ENCODE measurements at places on chromosomes 3 and 15.

- DNase-seq: no peak
Observed at GRCh38 chr3:83770664-83771402, 1188.0 kb upstream of the CADM2 start.

GRCh38 chr15:43270676-43271306 is 4.1 kb upstream of the TGM5 start:
- no peak for DNase-seq

GRCh38 chr3:182309120-182309519 is 484.2 kb upstream of the ATP11B start:
- no peak for DNase-seq

- no peak for DNase-seq
Observed at GRCh38 chr3:196168808-196169391, 42.3 kb downstream of the ZDHHC19 start.

DNA sequence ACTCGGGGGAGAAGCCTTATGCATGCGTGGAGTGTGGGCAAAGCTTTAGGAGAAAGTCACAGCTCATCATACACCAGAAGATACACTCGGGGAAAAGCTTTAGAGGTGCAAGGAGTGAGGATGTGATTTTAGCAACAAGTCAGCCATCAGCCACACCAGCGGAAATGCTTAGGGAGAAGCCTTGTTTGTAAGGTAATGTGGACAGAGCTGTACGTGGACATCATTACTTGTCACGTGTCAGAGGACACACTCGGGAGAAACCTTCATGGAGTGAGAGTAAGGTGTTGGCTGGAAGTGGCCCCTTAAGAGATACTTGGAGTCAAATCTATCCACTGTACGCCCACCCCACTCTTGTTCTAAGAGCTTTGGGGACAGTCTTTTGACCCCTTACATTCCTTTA is 28.7 kb downstream of the ZNF589 start:
- no peak for DNase-seq

DNA sequence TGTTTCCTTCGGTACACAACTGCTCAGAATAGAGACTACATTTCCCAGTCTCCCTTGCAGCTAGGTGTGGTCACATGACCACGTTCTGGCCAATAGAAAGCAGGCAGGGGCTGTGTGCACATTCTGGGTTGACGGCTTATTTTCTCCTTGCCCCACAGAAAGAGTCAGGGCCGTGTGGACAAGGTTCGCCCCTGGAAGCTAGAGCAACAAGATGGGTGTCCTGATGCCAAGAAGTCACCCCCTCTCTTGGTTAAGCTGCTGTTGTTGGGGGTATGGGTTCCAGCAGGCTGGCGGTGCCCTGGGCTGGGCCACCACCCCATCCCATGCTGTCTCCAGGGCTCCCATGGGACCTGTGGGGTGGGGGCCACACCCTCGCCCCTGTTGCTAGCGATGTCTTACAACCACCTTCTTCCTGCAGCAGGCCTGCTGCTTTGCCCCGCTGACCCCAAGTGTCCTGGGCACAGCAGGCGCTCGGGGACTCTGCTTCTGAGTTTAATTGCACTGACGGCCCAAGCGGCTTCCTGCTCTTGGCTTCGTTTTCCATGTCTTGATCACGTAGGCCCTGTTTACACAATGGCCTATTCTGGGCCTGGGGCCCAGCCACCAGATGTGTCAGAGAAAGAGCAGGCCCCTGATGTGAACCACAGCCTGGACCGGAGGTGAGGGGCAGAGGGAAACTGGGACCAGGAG is 24.9 kb downstream of the ABTB1 start:
- peak; percentile 57 for DNase-seq

GRCh38 chr3:172249039-172249438 is 199.2 kb downstream of the GHSR start:
- no peak for DNase-seq

GRCh38 chr3:74532446-74532845 is 82.0 kb downstream of the CNTN3 start:
- no peak for DNase-seq

GRCh38 chr15:65091946-65092770 is 15.6 kb downstream of the KBTBD13 start:
- no peak for DNase-seq
